ENCODE measurements at places on chromosomes 7 and 10.

GRCh38 chr7:104093127-104093526, 103.7 kb upstream of the RELN start:
- DNase-seq = no peak

DNA sequence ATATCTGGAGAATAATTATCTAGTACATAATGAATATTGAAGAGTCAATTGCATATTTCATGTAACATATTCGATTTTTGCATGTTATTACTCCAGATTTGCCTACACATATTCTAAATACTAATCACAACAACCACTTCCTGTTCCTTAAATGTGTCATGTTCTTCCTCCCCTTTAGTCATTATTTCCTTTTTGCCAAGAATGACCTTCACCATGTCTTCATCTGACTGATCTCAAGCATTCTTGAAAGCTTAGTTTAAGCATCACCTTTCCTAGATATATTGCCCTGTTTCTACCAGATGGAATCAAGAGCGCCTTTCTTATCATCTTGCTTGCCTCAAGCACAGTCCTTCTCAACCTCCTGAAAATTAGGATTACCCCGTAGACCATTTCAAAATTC, 23.5 kb upstream of the MEOX2 start:
- no peak for DNase-seq

DNA sequence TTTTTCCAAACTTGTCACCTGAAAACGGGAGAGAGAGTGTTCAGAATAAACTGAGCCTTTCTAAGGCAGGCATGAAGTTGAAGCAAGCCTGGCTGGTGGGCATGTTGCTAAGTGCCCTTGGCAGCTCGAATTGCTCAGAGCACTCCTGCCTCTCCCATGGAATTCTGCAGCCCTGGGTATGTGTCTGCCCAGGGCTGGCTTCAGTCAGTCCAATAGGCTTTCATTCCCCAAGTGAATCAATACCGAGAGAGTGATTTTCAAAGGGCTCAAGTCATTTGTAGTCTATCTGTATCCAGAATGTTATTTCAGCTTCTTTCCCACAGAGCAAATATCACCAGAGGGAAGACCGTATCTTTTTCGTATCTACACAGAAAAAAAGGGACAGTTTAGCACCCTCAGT, 415.5 kb upstream of the COBL start:
- DNase-seq = no peak

DNA sequence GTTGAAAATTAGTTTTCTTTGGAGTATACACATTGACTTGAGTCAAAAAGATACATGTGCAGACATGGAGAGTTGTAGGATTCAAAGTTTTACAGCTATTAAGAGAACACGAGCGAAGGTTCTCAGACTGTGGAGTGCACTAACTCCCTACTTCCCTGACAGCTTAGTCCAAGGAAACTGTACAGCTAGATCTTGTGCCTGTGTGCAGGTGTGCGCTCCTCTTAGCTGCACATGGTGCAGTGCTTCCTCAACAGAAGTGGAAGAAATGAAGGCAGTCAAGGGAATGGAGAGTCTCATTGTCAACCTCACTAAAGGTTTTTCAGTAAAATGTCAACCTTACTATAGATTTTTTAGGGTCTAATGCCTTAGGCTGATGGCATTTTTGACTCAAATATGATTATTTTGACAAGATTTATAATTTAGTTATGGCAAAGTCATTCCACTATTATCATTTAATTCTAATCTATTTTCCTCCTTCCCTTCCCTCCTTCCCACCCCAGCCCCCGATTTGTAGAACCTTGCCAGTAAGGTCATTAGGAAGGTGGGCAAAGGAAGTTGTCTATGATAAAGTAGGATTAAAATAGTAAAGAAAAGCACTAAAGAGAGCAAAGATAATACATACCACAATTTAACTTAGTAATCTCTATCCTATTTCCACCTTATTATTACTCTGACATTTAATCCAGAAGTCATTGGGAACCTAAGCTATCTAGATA, 13.6 kb downstream of the PDK4 start:
- no peak for DNase-seq

DNA sequence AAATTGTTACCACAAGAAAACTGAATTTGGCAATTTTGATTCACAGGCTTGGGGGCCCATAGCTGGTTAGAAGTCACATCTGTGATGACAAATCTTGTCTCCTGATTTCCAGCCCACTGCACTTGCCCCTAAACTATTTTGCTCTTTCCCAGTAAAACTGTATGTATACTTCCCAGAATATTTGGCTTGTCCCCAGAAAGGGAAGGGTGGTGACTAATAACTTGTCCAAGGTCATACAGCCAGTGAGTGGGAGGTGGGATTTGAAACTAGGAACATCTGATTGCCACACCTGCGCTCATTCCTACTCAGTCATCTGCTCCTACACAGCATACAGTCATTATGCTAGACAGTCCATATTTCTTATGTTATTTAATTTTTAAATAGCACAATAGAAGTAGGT, 304.5 kb downstream of the SDHAF3 start:
- no peak for DNase-seq

GRCh38 chr7:151851145-151851751, 25.7 kb downstream of the PRKAG2 start:
- no peak for DNase-seq

All from cardiac fibroblast (primary cell).